ENCODE measurements at places on chromosomes 4 and X.

DNA sequence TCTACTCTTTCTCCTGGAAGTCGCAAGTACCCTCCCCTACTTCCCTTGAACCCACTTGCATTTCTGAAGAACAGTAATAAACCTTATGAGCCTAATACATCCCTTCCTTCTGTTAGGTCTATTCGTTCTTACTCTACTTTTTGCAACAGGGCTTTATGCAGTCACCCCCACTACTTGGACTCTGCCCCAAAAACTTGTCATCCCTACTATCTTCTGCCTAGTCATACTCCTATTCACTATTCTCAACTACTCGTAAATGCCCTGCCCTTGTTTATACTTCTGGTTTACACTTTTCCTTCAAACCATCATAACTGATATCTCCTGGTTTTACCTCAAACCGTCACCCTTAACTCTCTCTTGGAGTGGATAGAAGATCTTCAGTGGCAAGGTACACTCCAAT, 55.2 kb upstream of the SLIT2 start:
- no peak for DNase-seq

- no peak for DNase-seq
These were observed 70.5 kb downstream of the GRIA2 start for GRCh38 chr4:157291071-157291470.

- DNase-seq, result no peak
These were observed 73.1 kb downstream of the QRFPR start for GRCh38 chr4:121307445-121308327.

DNA sequence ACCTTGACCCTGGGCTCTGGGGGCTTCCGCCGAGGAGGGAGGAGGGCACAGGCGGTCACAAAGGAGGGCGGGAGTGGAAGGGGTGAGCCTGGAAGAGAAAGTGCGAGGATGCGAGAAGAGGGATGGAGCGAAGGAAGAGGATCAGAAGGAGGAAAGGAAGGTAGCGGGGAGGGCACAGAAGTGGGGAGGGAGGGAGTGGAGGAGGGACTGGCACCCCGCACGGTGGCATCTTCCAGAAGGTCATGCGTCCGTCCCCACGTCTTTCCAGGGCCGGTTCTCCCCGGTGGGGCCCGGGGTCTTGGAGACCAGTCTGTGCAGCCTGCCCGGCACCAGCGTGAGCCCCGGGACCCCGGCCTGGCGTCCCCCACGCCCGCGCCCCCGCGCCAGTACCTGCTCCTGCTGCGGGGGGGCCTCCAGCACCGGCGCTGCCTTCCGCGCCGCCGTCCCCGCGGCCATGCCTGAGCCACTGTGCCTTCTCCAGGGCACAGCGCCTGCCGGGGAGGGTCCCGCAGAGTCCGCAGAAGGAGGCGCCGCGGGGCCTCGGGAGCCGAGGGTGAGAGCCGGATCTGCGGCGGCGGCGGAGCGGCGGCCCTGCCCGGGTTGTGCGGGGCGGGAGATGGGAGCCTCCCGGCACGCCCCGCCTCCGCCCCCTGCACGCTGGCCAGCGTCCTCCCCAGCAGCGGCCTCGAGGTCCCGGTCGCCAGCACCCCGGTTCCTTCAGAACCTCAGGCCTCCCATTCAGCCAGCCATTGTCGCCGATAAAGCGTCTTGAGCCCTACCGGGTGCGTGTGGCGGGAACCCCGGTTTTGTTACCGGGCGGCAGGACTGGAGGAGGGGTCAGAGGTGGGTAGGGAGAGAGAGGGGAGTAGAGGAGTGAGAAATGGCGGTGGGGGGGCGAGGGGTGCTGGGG, at the start of gene RNF175:
Gene RNF175, minus strand, starts transcription at position 618 of the 910 bp plus-strand sequence. Its CDS starts 162 bp downstream, at position 456.
- no peak for DNase-seq

GRCh38 chr4:93710101-93710846, 118.3 kb upstream of the ATOH1 start:
- DNase-seq, result no peak

- no peak for DNase-seq
These were observed 26.9 kb downstream of the SLC2A9 start for GRCh38 chr4:9994246-9994847.

DNA sequence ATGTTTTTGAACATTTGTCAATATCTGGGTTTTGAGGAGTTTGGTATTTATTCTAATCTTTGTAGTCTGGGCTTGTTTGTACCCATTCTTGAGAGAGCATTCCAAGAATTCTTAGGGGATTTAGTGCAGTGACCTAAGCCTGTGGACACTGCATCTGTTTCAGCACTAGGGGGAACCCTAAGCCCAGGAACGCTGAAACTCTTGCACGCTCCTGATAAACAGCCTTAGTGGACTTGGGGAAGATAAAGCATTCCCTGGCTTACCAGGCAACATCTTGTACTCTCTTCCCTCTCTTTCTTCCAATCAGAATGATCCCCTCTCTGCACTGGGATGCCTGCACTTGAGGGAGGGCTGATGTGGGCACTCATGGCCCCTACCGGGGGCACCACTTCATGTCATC, 654.9 kb upstream of the HTR2C start:
- no peak for DNase-seq

GRCh38 chrX:144918936-144919335, 328.4 kb upstream of the SPANXN1 start:
- DNase-seq, result no peak

DNA sequence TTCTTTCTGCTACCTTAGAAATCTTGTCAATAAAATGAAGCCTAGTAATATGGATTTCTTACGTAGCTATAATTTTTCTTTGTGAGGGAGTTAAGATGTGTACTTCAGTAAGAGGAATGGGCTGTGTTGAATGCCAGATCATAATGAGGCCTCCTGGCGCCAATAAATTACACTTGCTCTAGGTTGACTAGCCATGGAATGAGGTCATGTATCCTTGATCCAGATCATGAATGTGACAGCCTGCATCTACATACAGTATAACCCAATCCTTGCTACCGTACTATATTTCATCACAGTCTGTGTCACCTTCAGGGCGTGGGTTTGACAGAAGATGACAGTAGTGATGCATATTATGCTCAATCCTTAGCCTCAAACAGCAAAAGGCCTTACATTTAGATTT, 36.2 kb downstream of the NHS start:
- no peak for DNase-seq

- no peak for DNase-seq
These were observed 363.1 kb upstream of the ZFP42 start for GRCh38 chr4:187632260-187632995.

GRCh38 chr4:140152013-140152703, 1.8 kb downstream of the MAML3 start:
- DNase-seq, result peak; percentile 46

DNA sequence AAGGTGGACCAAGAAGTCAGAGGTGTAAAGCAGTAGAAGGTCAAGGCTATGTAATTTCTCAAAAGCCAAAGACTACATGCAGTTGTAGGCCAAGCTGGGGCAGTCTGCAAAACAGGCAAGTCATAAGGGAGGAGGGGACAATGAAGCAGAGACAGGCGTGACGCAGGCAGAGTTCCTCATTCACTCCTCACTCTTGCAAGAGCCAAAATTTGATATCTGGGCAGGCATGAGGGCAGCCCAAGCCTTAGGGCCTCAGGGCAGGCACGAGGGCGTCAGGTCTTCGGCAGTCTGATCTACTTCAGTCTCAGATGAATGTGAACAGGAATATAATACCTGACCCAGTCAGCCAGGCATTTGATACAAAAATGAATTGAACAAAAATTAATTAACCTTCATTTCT, 86.4 kb upstream of the AGA start:
- DNase-seq, result no peak

DNA sequence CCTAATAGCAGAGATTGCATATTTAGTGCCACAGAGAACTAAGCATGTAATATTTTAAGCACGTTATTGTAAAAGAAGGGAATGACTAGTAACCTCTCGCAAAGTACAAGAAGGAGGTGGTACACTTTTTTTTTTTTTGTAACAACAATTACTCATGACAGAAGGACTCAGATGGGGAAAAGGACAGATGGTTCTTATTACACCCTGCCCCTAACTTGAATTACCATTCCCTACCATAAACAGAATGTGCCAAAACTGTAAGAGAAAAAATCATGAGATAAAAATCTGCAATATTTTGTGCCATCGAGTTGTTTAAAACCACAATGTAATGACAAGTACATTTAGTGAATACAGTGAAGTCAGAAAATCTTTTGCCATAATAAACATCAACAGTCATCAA, 33.0 kb upstream of the RAPGEF2 start:
- no peak for DNase-seq

- DNase-seq, result no peak
These were observed 15.9 kb downstream of the MID1IP1 start for GRCh38 chrX:38817004-38817703.

- no peak for DNase-seq
These were observed 227.6 kb downstream of the PRDM5 start for GRCh38 chr4:120694973-120695372.

DNA sequence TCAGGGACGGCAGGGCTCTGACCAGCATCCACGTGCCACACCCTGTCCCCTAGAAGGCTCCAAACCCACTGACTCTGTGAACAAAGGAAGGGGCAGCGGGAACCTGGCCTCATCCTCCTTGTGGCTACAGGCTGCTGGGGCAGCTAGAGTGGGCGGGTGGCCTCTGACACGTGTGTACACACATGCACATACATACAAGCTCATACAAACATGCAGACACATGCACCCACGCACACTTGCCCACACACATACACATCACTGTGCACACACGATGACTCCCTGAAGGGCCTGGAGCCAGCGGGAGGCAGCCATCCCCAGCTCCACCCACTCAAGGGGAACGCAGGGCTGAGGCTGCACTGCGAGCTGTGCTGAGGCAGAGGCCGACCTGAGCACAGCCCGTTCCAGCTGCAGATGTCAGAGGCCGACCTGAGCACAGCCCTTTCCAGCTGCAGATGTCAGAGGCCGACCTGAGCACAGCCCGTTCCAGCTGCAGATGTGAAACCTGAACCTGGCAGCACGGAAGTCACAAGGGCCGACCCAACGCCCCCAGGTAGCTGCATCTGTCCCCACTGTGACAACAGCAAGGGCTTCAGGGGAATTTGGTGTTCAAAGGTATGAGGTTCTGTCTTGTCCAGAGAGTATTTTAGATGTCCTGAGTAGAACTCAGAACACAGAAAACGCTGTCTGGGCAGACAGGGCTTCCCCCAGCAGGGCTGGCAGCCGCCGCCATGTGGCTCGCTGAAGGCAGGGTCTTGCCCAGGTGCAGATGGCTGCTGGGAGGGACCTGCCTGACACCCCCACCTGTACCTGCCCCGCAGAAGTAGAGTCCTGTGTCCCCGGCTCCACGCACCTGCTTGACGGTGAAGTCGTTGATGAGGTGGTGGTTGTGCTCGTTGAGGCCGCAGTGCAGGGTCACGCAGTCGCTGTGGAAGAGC, 33.5 kb downstream of the CTBP1 start:
- no peak for DNase-seq

GRCh38 chr4:16222957-16223527, 3.2 kb downstream of the TAPT1 start:
- no peak for DNase-seq

GRCh38 chr4:80049402-80049801, 23.6 kb downstream of the ANTXR2 start:
- DNase-seq, result no peak

DNA sequence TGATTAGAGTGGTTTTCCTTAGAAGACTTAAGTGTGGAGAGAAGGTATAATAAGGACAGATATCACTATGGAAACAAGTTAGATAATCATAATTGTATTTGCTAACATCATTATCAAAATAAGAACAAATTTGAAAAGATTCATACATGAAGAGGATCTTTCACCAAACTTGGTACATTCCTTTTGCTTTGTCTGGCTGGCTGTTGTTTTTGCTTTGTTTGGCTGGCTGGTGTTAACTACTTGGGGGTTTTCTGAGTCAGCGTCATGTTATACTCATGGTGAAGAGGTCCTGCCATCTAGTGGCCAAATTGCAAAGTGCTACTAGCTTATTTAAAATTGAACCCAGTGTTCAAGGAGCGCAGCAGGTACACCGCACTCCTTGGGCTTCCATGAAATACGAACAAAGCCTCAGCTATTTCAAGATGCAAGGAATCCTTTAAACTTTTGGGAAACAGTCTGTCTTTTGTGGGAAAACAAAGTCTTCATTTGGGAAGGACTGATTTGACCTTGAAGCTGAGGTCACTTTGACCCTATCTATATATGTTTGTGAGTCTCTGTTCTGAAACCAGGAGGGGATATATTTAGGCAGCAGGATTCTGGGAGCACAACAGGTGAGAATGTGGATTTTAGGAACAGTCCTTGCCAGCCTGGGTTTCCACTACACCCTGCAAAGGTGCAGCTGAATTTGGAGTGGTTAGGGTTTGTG, 129.7 kb downstream of the PLS3 start:
- no peak for DNase-seq

DNA sequence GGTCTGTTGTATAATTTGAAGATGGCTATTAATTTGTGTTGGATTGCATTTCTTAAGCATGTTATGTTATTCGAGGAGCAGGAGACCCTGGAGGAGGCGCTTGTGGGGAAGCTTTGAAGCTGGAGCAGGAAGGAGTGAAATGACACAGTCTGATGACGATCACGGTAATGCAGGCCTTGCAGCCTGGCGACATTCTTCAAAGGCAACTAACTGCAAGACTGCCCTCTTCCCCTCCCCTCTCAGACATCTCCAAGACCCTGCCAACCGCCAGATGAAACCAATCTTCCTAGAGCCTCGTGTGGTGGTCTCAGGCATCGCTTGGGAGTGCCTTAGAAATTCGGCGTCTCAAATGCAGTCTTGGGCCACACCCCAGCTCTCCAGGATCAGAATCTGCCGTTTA, 16.1 kb downstream of the CLCN4 start:
- DNase-seq, result no peak

Data from stimulated activated CD4-positive, alpha-beta T cell treated with anti-CD3 and anti-CD28 coated beads, TNF-alpha, amount 100 ng/mL, for 4 hours (primary cell).